ENCODE measurements at places on chromosomes 3 and 15.
A peak's percentile ranks its signal among the peaks of the same experiment; 100 is the strongest.

DNA sequence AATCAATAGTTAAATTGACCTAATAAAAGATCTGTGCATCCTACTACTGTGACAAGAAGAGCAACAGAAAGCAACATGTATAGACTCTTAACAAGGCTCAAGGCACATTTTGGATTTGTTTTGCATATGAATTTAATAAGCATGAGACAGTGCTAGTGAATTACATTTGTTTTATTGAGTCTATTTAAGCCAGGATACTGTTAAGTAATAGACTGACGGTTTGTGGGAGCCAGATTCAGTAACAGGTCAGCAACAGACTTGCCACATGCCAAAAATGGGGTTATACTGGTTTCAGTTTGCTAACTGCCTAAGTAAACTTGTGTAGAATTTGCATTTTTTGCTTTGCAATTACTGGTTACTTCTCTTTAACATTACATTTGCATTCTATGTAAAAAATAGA is 54.0 kb downstream of the MBNL1 start:
- DNase-seq = peak; percentile 14

GRCh38 chr3:41148478-41148877 is 50.8 kb upstream of the CTNNB1 start:
- DNase-seq = no peak

GRCh38 chr3:179735321-179735720 is 82.5 kb downstream of the USP13 start:
- DNase-seq = no peak

GRCh38 chr3:9214599-9214998 is 34.8 kb downstream of the SRGAP3 start:
- DNase-seq = no peak

DNA sequence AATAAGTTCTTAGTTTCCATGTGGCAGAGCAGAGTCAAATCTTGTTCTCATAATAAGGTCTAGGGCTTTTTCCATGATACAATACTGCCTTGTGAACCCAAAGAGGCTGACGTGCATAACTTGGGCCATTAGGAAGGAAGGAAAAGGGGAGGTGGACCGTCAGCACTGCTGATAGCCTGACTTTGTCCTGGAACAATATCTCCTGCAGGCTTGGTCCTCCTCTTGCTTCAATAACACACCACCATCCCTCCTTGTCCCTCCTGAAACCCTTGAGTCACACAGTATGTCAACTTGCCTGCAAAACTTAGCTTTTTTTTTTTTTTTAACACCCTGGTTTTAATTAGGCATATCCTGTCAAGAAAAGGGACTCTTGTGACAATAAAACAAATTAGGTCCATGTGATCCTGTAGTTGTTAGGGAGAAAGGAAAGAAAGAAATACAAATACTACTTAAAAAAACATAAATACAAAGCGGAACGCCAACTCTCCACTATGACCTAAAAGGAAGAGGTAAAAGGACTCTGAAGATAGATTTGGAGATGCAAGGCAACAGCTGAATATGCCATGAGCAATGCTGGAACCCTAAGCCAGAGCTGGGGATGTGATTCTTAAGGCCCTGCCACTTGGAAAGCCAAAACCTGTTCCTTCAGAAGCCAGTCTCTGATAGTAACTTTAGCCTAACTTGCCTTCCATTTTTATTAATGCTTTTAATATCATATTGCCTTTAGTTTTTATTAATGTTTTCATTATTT is 67.0 kb downstream of the WWTR1 start:
- DNase-seq = no peak

GRCh38 chr3:187274977-187275338 is 16.6 kb downstream of the MASP1 start:
- no peak for DNase-seq

DNA sequence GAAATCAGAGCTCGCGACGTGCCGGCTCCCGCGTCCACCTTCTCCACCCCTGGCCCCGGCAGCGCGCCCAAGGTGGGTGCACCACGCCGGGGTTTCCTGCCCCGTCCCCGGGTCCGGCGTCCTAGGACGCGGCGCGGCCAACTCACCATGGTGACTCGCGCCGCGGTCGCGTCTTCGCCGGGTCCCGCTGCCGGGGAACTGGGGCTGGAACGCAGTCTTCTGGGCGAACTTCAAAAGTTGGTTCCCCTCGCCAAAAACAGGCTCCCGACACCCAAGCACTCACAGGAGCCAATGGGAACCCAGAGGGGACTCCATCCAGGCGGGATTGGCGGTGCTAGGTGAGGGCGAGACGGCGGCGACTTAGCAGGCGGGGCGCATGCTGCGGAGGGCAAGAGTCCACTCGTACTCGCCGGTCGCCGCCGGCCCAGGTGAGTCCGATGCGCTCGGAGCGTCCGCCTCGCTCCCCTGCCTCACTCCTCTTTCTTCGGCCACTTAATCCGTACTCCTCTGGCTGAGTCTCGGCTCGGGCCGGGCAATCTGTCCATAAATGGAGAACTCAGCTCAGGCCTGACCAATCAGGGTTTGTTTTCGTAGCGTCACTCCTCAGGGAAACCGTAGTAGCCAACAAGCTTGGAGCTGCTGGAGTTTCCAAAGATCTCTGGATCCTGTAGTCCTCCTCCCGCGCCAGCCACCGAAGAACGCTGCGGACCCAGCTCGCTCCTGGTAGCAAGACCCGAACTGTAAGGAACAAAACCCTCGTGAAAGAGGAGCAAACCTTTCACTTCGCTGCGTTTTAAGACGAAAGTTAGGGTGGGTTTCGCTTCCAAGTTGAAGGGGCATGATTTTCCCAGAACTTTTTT is at the start of gene MYO1E:
MYO1E (minus strand) TSS at position 520 of the 860 bp plus-strand sequence; CDS start at position 149, 371 bp downstream.
- no peak for DNase-seq

DNA sequence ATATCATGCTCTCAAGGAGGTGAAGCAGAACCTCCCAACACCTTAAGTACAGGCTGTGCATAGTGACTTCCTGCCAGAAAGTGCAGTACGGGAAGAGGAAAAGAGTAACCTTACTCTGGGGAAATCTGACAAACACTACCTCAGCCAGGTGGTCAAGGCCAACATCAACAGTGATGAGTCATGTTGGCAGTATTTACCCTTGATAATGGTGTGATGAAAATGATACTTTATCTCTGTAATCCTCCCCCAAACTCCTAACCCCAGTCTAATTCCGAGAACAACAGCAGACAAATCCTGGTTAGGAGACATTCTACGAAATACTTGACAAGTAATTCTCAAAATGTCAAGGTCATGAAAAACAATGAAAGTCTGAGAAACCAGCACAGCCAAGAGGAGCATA is 26.5 kb downstream of the ANKDD1A start:
- no peak for DNase-seq

GRCh38 chr3:15299036-15299435 is 33.4 kb downstream of the SH3BP5 start:
- DNase-seq = no peak

GRCh38 chr15:80580106-80580505 is 115.0 kb upstream of the ABHD17C start:
- peak; percentile 70 for DNase-seq

GRCh38 chr15:90001683-90002427 is 731 bp downstream of the ZNF710 start:
- peak; percentile 52 for DNase-seq

DNA sequence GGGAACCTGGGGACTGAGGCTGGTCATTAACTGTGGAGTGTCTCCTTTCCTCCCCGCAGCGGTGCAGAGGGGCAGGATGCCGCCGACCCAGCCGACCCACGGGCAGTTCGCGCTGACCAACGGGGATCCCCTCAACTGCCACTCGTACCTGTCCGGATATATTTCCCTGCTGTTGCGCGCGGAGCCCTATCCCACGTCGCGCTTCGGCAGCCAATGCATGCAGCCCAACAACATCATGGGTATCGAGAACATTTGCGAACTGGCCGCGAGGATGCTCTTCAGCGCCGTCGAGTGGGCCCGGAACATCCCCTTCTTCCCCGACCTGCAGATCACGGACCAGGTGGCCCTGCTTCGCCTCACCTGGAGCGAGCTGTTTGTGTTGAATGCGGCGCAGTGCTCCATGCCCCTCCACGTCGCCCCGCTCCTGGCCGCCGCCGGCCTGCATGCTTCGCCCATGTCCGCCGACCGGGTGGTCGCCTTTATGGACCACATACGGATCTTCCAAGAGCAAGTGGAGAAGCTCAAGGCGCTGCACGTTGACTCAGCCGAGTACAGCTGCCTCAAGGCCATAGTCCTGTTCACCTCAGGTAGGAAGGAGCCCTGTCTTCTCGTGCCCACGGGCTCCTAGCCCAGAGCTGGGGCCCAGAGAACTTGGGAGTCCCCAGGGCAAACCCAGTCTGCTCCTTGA is 3.7 kb downstream of the NR2F2 start:
- DNase-seq = no peak

All from Kasumi-1 (cell line).